ENCODE measurements at places on chromosomes 7 and 10.

DNA sequence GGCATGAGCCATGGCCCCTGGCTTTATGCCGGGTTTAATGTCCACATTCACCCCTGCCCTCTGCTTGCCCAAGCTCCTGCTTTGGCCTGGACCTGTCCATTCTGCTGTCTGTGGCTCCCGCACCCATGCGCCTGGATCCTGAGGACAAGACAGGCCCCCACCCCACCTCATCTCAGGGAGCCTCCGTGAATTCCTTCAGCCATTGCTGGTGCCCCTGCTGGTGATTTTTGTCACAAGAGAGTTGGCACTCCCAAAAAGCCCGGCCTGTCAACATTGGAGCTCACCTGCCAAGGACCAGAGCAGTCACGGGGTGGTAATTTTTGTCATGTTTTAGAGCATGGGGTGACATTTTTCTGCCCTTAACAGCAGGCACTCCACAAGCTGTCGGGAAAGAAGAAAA is 127.5 kb upstream of the PLXNA4 start:
- no peak for DNase-seq

GRCh38 chr10:107616463-107617410 is 452.2 kb upstream of the SORCS1 start:
- DNase-seq, result peak; percentile 69

GRCh38 chr7:83957333-83957732 is 237.3 kb downstream of the SEMA3A start:
- DNase-seq, result peak; percentile 21

DNA sequence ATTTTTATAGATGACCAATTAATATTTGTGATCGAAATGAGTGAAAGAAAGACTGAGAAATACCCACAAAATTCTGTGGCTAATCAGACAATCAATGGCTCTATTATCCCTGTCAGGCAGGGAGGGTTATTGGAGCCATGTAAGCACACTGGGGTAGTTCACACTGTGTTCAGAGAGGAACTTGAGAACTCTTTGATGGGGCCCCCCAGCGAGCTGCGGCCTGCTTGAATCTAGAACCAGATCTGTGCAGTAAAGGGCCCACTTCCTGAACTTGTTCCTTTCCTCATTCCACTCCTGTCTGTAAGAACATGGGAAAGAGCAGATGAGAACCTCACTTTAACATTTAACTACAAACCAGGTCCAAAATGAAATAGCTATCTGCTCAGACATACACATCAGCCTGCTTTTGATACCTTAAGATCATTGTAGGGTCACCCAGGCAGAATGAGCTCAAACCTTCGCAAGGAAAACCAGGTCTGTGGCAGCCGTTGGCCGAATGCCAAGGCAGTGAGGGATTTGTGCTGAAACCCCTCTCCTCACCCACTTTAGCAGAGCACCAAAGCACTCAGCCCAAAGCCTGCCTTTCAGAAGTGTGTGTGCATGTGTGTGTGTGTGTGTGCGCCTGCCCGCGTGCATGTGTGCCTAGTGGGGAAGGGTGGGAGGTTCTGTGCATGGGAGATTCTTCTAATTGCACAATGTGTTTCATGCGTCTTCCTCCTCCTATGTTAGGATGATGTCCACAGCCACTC is 365.6 kb upstream of the MGMT start:
- DNase-seq, result no peak

GRCh38 chr7:71560354-71560995 is 428.5 kb downstream of the GALNT17 start:
- no peak for DNase-seq

DNA sequence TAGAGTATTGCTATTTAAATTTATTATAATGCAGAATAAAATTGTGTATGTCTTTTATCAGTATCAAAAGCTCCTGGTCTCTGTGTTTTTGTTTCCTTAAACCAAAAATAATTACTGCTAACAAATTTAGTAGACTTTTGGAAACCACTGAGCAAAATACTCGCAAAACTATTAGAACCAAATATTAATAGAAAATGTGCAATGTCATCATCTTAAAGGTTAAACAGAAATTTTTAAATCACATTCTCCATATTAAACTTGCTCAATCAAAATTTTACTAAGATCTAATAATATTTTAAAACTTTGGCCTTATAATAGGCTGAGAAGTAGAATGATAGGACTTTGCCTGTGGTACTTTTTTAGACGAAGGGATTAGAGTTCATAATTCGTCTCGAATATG is 48.4 kb downstream of the AASS start:
- no peak for DNase-seq

GRCh38 chr10:17062955-17063484 is 66.6 kb downstream of the CUBN start:
- DNase-seq, result no peak

- DNase-seq, result no peak
Measured at GRCh38 chr10:90224791-90225566, 523.6 kb downstream of the KIF20B start.

- DNase-seq, result no peak
Measured at GRCh38 chr7:44972562-44972961, 6.3 kb downstream of the MYO1G start.
